ENCODE measurements at places on chromosomes 13 and 19.

DNA sequence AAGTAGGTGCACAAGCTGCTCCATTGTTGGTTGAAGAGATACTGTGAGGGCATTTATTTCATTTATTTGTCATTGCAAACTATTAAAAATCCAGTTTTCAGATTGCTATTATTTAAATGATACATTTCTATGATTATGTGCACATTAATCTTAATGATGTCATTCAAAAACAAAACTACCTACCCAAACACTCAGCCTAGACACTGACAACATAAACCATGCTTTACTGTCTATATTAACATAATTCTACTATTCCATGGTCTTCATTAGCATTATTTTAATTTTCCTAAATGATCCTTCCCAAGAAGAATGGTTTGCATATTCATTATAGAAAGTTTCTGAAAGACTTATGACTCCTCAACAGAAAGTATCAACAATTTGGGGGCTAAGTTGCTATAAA, 813.0 kb upstream of the SLITRK5 start:
- no peak for DNase-seq

- no peak for DNase-seq
These were observed 50.4 kb downstream of the C13orf46 start for GRCh38 chr13:113923376-113924063.

DNA sequence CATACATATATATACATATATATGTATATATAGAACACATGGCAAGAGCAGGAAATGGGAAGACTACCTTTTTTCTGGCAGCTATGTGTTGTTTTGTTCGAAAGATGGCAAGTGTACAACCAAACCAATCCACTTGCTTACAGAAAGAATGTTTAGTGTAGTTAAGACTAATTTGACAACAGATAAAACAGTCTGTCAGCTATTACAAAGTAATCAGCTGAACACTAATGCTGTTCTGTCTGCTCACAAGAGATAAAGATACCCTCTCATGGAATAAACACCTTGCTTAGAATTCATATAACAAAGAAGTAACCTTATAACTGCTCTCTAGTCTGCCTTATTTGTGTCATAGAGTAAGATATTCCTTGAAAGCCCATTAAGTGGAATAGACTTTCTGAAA, 858 bp upstream of the KCNRG start:
- DNase-seq, result no peak

DNA sequence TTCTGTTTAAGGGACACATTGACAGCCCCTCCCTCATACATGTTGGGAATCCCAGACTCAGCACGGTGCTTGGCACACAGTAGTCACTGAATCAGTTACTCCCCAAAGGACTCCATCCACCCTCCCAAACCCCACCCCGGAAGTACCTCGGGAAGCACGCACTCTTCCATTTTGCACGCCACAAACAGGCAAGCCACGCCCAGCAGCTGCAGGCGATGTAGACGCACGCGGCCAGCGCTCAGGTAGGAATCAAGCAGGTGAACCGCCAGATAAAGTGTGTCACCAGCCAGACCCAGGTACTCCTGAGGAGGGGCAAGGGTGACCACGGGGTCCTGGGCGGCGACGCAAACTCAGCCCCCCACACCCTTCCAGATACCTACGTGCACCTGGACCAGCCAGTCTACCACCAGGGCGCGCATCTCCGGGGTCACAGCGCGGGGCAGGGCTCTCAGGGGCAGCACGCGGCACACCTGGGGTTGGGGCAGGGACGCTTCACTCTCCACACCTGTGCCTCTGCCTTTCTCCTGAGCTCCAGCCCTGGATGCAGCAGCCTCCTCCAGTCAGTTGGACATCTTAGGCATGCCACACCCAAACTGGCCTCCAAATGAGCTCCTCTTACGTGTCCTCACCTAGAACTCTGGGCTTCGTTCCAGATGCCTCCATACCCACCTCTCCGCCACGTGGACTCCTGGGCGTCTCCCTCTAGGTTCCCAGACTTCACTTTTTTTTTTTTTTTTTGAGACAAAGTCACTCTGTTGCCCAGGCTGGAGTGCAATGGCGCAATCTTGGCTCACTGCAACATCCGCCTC, 1.9 kb downstream of the CCNP start:
- peak; percentile 33 for DNase-seq

GRCh38 chr13:79992111-79992510, 348.8 kb downstream of the SPRY2 start:
- no peak for DNase-seq

DNA sequence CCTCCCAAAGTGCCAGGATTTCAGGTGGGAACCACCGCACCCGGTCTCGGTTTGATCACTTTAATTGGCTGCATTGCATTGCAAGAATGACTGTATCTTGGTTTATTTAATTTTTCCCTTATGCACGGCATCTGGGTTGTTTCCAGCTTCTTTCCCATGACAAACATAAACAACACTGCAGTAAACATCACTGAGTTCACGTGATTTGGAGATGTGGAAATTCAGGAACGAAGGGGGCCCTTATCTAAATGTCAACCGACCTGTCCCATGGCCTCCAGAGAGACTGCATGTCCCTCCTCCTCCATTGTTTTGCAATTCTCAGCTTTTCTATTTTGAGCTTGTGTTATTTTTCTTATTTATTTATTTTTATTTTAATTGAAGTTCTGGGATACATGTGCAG, 14.4 kb upstream of the SULT2B1 start:
- DNase-seq, result no peak

DNA sequence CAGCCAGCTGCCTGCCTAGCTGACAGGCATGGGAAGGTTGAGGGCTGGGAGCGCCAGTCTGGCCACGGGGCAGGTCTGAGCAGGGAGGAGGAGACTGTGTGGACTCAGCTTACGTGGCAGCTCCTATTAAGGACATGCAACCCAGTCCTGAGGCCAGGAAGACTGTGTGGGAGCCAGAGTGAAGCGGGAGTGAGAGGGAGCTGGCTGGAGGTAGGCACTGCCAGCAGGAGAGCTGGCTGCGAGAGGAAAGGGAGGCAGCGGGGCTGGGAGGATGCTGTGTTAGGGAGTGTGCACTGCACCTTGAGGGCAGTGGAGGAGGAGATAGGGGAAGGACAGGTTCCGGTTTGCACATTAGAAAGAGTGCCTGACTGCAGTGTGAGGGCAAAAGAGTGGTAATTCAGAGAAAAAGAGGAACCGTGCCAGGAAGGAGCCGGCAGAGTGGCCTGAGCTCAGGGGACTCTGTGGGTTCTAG, 99.2 kb downstream of the SLC7A1 start:
- peak; percentile 76 for DNase-seq

- DNase-seq, result no peak
These were observed 437.5 kb downstream of the FGF9 start for GRCh38 chr13:22108283-22108942.

GRCh38 chr19:18167011-18167410, 6.6 kb upstream of the IFI30 start:
- DNase-seq, result no peak

- DNase-seq, result peak; percentile 45
These were observed 95.3 kb upstream of the SLC15A1 start for GRCh38 chr13:98847780-98848179.

DNA sequence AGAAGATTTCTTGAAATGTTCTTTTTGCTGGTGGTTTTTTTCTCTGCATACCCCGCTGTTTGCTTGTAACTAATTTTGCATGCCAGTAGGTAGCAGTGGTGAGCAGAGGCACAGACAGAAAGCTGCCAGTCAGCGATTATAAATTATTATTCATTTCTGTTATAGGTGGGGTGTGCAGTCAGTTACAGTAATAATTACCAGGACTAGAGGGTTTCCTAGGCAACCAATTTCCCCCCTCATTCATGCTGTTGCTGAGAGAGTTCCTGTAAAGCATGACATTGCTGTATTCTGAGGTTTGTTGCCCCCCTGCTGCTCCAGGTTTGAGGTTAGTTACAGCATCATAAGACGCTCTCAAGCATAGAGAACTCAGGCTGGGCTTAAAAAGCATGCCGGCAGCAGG, 104.5 kb downstream of the URI1 start:
- DNase-seq, result no peak

GRCh38 chr13:59519819-59520218, 643.9 kb downstream of the DIAPH3 start:
- DNase-seq, result no peak

DNA sequence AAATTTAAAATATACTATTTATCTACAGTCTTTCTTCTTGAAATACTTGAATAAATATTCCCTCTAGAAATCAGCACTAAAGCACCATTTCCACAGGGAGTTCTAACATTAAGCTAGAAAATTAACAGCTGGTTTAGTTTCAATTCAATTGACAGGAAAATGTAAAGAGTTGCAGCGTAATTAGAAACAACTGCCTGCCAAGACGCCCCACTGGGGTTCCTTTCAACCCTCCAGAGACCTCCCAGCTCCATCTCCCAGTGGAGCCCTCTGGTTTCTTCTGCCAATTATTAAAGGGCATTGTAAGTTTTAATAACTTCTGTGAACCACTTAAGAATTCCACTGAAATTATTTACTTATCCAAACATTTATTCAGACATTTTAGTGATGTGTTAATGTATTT, 4.2 kb downstream of the GJA3 start:
- no peak for DNase-seq

- no peak for DNase-seq
These were observed 10.8 kb downstream of the CUL4A start for GRCh38 chr13:113220141-113220598.

GRCh38 chr19:44682807-44683206, 11.5 kb downstream of the CEACAM19 start:
- DNase-seq, result no peak

DNA sequence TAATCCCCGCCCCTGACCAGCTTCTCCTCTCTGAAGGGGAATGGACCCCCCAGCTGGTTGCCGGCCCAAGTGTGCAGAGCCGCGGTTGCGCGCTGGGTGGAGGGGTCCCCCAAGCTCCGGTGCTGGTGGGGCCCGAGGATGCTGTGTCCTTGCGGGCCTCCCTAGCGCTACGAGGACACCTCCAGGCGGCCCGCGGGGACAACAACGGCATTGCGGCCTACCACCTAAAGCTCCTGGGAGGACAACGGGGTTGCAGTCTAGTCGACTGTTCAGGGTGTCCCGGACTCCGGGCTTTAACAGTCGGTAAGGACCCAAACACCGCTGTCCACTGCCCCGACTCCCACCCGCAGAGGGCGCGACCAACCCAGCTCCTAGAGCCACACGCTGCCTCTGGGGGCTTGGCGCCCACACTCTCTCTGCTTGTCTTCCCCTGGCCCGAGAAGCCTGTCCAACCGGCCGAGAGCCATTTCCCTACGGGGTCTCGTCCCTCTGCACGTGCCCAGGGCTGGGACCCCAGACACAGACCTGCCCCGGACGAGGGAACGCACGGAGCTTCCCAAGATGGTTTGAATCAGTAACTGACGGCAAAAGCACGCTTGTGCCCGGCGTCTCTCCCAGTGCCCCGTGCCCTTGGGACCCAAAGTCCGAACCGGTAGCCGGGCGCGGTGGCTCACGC, 927 bp upstream of the SDHAF1 start:
- no peak for DNase-seq

DNA sequence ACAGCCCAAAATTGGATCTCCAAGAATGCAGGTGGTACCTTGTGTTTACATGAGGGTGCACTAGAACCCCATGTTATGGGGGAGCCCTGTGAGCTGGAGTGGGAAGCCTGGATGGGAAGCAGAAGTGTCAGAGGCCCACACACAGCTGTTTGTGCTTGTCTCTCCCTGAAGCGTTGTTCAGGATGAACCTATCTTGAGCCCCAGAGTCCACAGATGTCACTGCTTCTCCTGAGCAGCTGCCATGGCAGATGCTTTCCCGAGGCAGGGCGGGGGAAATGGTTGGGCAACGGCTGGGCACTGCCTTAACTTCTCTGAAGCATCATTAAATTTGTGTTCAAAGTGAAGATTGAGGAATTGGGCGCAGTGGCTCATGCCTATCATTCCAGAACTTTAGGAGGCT, 17.1 kb upstream of the CHST8 start:
- DNase-seq, result no peak

DNA sequence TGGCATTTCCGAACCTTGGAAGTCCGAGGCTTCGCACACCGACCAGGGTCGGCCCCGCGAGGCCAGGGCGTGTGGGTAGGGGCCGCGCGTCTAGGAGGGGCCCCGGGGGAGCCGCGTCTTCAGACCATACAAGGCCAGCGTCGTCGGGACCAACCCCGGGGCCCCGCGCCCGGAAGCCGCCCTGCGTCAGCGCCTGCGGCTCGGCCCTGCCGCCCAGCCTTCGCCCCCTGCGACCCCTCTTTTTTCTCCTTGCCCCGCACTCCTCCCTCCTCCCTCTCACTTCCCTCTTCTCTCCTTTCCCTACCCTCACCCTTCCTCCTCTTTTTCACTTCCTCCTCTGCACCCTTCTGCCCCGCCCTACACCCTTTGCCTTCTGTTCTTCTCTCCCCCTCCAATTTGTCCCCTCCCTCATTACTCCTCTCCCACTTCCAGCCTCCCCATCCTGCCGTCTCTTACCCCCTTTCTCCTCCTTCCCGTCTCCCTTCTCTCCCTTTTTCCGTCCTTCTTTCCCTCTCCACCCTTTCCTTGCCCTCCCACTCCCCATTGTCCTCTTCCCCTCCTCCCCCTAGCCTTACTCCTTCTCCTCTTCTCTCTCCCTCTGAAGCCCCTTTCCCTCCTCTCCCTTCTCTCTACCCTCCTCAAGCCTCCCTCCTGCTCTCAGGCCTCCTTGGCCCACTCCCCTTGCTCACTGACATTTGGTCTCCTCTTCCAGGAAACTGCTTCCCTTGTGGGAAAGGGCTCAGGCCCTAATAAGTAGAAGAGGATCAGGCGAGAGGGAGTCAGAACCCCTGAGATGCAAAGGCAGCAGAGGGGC, 2.2 kb upstream of the PLEKHG2 start:
- DNase-seq, result no peak

- DNase-seq, result no peak
These were observed 73.9 kb upstream of the OXGR1 start for GRCh38 chr13:97068151-97068550.

DNA sequence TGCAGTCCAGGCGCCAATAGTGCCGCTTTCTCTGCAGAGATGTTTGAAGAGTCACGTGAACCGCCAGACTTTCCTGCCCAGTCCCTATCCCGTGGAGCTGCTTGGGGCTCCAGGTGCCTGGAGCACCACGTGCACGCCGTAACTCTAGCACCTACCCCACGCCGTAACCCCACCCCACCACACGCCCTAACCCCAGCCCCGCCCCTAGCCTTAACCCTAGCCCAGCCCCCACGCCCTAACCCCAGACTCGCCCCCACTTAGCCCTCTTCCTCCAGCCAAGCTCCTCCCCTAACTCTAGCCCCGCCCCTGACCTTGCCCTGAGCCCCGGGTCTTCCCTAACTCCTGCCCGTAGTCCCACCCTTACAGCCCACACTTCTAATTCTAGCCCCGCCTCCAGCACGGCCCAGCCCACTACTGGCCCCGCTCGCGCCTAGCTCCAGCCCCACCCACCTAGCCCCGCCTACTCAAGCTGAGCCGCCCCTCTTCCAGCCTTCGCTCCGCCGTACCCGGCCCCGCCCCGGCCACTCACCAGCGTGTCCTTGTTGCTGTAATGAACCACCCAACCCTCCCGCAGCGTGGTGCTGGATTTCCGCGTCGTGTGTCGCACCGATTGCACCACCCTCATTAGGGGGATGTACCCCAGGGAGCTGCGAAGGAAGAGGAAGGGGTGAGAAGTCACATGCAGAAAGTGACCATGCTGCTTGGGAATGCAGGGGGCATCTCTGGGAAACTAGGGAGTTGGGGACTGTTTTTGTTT, 19.5 kb downstream of the PRKD2 start:
- DNase-seq, result peak; percentile 90

GRCh38 chr19:18776288-18776594, 14.9 kb downstream of the COMP start:
- DNase-seq, result peak; percentile 47

GRCh38 chr13:36414461-36414860, 17.8 kb upstream of the CCNA1 start:
- no peak for DNase-seq
